ENCODE measurements at places on chromosomes 13 and 19.
A peak's percentile ranks its signal among the peaks of the same experiment; 100 is the strongest.

GRCh38 chr13:33678906-33679657 lies 138.9 kb upstream of the RFC3 start:
- DNase-seq = peak; percentile 7

DNA sequence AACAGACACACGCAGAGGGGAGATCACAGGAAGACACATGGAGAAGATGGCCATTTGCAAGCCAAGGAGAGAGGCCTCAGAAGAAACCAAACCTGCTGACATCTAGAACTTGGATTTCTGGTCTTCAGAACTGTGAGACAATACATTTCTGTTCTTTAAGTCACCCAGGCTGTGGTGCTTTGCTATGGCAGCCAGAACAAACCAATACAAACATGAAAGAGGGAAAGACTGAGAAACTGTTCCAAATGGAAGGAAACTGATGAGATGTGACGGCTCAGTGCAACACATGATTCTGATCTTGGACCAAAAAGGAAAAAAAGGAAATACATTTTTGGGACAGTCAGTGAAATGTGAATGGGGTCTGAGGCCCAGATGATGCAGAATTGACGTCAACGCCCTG lies 30.2 kb upstream of the SACS start:
- no peak for DNase-seq

- no peak for DNase-seq
Observed at GRCh38 chr19:40612831-40613689, 11.9 kb downstream of the LTBP4 start.

GRCh38 chr19:45790942-45791341 lies 1.7 kb downstream of the DMWD start:
- DNase-seq = no peak

DNA sequence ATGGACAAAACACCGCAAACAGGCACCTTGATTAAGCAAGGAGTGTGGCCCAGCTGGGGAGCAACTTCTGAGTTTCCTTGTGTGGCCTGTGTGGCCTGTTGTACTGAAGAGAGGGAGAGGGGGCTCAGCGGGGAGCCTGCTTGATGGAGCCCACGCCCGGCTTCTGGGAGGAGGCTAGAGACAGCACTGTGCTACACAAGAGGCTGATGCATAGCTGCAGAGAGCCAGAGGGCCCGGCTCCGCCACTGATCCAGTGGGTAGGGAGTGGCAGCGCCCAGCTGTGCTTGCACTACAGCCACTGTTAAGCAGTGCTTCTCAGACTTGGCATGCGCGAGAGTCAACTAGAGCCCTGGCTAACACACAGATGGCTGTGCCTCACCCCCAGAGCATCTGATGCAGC lies 19.0 kb downstream of the LYL1 start:
- DNase-seq = no peak

GRCh38 chr13:113083402-113084061 lies 22.1 kb upstream of the F7 start:
- no peak for DNase-seq

- DNase-seq = no peak
Observed at GRCh38 chr13:80450386-80450785, 109.5 kb upstream of the SPRY2 start.

GRCh38 chr19:38661136-38661535 lies 13.7 kb downstream of the ACTN4 start:
- DNase-seq = no peak

GRCh38 chr13:99033814-99034213 lies 56.0 kb upstream of the DOCK9 start:
- DNase-seq = peak; percentile 37

GRCh38 chr13:26502826-26503225 lies 54.7 kb upstream of the WASF3 start:
- no peak for DNase-seq

GRCh38 chr19:2315818-2316353 lies 7.9 kb upstream of the LINGO3 start:
- DNase-seq = peak; percentile 59

DNA sequence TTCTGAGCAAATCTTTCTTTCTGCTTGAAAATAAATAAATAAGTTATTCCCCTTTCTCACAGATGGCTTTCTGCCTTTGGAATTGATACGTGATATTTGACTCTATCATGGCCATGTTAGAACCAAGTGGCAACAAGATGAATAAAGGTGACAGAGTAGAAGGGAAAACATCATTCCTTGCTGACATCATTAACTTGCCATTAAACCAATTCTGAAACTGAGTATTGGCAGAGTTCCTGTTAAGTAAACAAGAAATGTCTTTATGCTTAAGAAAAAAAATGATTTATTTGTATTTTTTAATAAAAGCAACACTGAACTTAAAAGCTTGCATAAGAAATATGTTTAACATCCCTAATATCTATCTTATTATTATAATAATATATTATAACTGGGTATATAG lies 828.1 kb downstream of the PCDH9 start:
- no peak for DNase-seq

GRCh38 chr13:44334751-44335150 lies 38.9 kb upstream of the SERP2 start:
- DNase-seq = no peak

GRCh38 chr19:41546386-41546789 lies 29.6 kb upstream of the CEACAM21 start:
- no peak for DNase-seq

DNA sequence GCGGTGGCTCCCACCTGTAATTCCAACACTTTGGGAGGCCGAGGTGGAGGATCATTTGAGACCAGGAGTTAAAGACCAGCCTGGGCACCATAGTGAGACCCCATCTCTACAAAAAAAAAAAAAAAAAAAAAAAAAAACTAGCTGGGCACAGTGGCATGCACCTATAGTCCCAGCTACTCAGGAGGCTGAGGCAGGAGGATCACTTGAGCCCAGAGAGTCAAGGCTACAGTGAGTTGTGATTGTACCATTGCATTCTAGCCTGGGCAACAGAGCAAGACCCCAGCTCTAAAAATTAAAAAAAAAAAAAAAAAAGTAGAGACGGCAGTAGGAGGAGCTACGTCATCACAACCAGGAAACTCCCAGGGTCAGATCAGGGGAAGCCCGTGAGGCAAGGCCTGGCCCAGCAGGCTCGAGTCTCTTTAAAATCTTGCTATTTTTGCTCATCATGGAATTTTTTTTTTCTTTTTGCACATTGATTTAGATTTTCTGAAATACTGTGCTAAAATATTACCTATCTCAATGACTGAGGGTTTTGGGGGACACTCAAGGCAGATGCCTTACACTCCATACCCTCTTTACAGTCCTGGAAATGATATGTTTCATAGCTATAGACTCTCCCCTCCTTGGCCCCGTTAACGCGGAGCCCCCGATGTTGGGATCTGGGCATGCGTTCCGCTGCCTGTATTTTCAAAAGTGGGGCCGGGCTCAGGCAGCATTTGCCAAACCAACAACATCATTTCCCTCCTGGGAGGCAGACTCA lies 44.4 kb upstream of the USE1 start:
- DNase-seq = no peak

DNA sequence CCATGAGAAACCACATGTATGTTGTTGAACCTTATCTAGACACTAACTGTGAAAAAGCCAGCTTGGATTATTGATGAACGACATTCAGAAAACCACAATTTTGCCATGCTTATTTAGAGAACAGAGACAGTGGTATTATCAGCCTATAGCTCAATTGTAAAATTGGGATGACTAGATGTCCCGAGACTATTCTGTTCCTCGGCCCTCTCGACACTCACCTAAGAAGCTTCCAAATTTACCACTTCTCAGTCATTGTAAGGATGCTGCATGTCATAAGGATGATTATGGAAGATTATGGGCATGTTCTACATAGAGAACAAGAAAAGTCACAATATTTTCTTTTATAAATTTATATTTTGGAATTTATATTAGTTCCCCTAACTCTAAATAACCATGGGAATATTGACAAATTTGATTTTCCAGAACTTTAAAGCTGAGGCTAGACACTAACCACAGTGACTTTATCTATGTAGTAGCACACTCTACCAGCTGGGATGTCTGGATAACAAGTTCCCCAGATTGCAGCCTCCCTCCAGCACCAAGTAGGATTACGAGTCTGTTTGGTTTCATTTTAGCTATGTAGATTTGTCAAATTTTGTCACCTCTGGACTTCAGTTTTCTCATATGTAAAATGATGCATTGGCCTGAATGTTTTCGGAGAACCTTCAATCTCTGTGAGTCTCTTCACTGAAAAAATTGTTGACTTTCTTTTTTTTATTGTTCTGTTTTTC lies 513.6 kb downstream of the IRS2 start:
- no peak for DNase-seq

DNA sequence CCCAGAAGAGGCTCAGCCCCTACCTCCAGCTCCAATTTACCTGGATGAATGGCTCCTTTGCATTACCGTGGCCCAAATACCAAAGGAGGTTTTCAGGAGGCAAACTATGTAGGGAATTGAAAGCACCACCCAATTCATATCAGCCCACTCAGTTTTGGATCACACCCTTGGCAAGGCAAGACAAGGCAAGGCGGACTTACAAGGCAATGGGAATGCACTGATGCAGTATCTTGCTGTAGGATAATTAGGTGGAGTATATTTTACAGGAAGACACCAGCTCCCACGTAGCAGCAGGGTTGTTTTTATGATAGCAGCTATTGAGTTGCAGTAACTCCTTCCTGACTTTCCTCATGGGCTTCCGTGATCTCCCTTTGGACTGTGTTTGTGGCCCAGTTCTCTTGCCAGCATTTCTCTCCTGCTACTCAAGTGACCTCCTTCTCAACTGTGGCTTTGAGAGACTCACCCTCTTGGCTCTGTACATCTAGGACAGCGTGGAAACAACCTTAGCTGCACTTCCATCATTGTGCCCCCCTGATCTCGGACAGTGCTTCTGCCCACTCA lies 935.9 kb downstream of the EFNB2 start:
- DNase-seq = no peak

Measured in ACHN (cell line).